Choroid plexus epithelial cell (primary cell): ENCODE measurements at places on chromosomes 13 and 19.

DNA sequence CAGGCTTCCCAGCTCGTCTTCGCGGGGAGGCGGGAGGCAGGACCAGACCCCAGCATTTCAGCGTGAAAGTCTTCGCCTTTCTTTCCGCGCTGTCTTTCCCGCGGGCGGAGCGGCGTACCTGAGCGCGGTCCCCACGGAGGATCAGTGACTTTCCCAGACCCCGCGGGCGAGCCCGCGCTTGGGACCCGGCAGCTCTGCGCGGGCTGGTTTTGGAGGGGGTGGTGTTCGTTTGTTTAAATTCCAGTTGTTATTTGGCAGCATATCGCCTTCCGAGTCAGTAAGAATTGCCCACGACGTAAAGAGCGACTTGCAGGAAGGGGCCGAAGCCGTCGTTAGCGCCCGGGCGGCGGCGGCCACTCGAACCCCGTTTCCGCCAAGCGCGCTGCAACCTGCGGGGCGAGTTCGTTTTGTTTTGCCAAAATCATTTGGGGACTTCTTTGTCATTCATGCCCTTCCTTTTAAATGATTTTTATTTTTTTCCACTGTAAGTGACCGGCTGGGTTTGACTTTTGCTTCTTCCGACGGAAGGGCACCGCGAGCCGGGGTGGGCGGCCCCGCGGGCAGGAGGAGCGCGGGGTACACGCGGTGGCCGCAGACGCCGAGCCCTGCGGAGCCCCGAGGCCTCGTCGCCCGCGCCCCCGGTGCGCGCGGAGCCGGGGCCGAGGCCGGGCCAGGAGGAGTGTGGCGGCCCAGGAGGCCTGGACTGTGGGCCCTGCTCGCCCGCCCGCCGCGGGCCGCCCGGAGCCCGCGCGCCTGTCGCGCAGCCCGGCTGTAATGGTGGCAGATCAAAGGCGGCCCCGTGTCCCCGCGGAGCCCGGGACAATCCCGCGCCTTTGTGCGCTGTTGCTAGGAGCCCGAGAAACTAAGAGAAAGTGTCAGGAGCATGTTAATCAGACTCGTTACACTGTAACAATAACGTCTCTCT lies 75.9 kb downstream of the ZIC5 start:
- DNase-seq: no peak

DNA sequence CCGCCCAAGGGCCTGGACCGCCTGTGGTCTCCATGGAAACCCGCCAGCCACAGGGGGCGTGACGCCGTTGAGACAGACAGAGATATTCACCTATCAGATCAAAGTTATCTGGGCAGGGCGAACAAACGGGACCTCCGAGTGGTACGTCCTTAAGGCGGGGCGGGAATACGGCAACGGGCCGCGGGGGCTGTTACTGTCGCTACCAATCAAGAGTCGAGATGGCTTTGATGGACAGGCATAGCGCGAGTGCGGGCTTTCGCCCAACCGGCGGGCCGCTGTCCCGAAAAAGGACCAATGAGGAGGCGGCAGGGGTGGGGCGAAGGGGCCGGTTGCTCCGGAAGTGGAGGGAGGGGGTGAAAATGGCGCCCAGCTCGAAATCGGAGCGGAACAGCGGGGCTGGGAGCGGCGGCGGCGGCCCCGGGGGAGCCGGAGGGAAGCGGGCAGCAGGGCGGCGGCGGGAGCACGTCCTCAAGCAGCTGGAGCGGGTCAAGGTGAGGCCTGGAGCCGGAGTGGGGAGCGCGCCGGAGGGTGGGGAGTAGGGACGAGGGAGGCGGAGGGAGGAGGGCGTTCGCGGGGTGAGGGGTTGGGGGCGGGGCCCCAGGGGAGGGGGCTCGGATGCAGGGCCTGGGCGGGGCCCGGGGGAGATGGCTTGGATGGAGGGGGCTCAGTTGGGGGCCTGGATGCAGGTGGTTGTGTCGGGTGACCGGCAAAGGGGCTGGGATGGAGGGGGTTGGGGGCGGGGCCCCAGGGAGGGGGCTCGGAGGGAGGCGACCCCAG lies at the start of gene DCAF15:
Gene DCAF15, plus strand, starts transcription at position 356 of the 777 bp plus-strand sequence. Its CDS starts 4 bp downstream, at position 360.
- DNase-seq: peak; percentile 100

DNA sequence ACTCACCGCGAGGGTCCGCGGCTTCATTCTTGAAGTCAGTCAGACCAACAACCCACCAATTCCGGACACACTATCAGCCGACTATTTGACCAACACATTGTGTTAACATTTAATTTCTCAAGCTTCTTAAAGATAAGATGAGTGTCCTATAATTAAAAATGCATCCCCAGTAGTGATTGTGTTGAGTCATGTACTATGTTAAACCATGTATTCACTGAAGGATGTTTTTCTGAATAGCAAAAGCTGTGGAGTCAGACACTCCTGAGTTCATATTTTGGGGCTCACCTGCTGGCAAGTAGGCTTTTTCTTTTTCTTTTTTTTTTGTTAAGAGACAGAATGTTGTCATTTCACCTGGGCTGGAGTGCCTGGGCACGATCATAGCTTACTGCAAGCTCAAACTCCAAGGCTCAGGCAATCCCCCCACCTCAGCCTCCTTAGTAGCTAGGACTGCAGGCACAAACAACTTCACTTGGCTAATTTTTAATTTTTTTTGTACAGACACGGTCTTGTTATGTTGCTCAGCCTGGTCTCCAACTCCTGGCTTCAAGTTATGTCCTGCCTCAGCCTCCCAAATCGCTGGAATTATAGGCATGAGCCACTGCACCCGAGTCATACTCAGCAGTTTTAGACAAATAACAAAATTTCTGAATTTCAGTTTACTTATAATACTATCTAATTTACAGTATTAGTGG lies 606.9 kb downstream of the PCDH9 start:
- no peak for DNase-seq

DNA sequence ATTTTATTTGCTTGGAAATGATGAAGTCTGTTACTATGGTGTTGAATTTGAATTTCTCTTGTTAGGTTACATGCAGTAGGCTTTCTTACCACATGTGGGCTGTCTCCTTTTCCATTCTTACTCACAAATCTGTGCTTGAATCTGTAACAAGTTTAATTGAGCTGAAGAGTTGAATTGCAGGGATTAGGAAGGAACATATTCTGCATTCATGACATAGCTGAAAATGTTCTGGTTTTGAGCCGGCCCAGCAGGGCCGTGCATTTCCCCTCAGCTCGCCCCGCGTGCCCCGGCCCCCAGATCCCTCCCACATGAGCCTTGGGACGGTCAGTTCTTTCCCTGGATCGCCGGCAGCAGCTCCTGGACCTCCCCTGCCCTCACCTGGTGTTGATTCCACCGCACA lies 28.1 kb downstream of the TFDP1 start:
- peak; percentile 33 for DNase-seq

GRCh38 chr13:51731759-51732158 lies 72.2 kb downstream of the DHRS12 start:
- peak; percentile 80 for DNase-seq

DNA sequence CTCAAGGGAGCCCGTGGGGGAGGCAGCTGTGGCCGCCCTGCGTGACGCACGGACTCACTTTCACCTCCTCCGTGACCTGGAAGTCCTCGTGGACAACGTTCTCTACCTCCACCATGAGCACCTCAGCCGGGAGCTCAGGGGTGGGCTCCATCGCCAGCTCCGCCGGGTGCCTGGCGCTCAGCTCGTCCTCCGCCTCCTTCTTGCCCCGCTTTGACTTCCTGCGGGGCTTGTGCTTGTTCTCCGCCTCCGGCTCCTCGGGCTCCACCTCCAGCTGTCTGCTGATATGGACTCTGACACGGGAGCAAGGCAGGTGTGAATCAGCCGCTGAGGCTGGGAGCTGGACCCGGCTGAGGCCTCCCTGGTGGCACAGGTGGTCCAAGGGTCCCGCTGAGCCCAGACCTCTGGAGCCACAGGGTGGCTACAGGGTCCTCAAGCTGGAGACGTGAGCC lies 8.2 kb downstream of the LONP1 start:
- no peak for DNase-seq

GRCh38 chr13:98858191-98858590 lies 105.7 kb upstream of the SLC15A1 start:
- DNase-seq: no peak

- no peak for DNase-seq
These were observed 19.8 kb upstream of the PLEKHF1 start for GRCh38 chr19:29645491-29645867.

- DNase-seq: no peak
These were observed 20.5 kb downstream of the PPP5C start for GRCh38 chr19:46367426-46367825.

GRCh38 chr13:83546476-83546875 lies 335.8 kb downstream of the SLITRK1 start:
- no peak for DNase-seq

DNA sequence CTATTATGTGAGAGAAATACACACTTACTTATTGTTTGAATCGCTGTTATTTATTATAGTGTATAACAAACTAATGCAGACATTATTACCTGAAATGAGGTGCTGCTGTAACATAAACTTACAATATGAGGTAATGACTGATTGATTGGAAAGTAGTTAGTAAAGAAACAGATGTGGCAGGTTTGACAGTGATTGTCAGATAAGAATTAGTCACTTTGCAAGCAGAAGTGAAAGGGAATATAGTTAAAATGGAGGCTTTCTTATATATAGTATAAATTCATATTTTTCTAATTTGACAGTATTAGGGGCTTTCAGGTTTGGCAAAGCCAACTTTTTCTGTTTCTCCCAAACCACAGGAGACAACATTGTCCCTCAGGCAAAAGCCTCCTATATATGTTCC lies 20.6 kb downstream of the MIR17HG start:
- no peak for DNase-seq

- no peak for DNase-seq
These were observed 86.2 kb downstream of the SLC25A15 start for GRCh38 chr13:40875583-40875982.

DNA sequence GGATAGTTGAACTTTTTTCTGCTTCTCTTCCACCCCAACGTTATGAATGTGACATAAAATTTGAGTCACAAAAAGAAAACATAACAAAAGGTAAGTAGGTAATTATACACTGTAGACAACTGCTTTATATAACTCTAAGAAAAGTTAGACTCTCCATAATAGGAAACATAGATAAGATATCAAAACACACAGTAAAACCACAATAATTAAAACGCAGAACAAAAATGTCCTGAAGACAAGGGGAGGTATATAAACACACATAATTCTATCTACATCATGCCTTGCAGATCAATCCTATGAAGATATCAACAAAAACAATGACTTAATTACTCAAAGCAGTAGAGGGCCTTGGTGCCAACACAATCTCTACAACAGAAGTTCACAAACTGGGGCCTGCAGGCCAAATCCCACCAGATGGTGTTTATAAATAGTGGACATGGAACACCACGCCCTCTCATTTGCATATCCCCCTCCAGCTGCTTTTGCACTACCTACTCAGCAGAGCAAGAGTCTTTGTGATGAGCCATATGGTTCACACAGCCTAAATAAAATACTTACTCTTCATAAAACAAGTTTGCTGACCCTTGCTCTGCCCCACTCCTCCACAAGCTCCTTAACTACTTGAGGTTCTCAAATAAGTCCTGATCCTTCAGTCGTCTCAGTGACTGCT lies 254.7 kb downstream of the KLF12 start:
- DNase-seq: no peak
